Stimulated activated CD4-positive, alpha-beta T cell treated with anti-CD3 and anti-CD28 coated beads, Interleukin-2, amount 100 ng/mL, for 48 hours (primary cell): ENCODE measurements at places on chromosomes 6 and 20.

GRCh38 chr20:50426866-50427718 is 83.1 kb upstream of the PTPN1 start:
- DNase-seq: no peak

DNA sequence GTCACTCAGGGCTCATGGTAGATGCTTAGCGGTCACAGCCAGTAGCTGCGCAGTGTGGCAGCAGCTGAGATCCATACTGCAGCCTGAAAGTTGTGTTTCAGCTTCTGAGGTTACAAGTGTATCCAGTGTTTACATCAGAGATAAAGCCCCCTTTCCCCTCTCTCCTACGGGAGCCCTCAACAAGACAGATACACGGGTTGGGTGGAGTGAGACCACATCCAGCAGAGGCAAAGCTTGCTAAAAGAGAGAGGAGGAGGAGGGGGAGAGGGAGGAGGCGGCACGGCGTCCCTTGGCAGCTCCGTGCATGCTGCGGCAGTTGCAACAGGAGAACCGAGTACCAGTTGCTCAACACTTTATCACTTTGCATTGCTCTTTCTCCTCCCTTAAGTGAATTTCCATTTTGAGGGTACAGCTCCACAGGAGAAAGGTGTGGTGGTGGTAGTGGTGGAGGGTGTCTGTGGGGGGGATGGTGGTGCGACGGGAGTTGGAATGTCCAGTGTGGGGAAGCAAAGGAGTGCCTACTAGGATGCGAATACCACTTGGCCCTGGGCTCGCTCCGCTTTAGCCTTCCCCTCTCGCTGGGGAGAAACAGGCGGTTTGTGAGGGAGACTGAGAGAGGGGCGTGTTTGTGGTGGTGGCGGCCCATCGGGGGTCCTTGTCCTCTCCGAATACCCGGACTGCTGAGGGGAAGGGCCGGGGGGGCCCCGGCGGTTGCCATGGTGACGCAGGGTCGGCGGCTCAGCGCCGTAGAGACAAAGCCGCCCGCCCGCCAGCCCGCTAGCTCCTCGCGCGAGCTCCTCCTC is 405 bp upstream of the RNF182 start:
- no peak for DNase-seq

- no peak for DNase-seq
These were observed 447.0 kb downstream of the EYS start for GRCh38 chr6:65259982-65260381.

- DNase-seq: no peak
These were observed 175.7 kb upstream of the SULF2 start for GRCh38 chr20:47960769-47961541.

DNA sequence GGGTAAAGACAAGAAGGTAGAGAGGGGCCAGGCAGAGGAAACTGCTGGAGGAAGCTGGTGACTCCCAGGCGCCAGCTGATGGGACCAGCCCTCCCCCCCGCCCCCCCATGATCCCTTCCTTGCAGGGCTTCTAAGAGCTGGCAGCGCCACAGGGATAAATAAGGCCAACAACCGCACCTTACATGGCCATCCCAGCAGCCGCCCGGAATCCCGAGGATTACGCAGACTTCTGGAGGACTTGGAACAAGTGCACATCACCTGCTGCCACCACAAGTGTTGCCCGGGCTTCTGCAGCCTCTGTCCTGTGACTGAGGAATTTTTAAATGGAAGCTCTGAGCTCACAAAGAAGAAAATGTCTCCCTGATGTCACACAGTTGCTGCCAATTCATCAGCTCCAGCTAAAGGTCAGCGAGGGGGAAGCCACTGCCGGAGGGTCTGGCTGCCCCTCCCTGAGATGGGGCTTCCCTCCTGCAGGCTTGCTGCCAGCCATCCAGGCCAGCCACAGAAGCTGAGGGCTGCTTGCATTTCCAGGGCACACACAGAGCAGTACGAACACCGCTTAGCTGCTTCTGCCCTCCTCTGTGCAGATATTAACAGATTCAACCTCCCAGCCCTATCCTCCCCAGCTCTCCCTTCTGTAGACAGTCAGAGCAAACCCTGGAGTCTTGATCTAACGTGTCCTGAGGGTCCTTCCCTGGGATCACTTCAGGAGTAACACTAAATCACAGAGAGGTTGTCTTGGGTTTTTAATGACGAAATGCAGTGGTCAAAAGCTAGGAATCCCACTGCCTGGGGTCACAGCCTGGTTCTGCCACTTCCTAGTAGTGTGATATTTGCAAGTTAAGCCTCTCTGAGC is 38.6 kb upstream of the PIM1 start:
- DNase-seq: no peak

GRCh38 chr6:67680297-67680932 is 954.7 kb upstream of the ADGRB3 start:
- DNase-seq: no peak

DNA sequence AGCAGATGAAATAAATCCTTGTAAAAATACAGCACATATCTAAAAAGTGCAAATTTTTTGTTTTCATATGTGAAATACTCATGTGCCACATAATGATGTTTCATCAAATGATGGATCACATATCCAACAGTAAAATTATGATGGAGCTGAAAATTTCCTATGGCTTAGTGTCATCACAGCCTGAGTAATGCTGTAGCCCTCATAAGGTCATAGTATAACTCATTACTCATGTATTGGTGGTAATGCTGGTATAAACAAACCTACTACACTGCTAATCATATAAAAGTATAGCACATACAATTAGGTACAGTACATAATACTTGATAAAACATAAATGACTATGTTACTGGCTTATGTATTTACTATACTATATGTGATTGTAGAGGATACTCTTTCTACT is 12.9 kb downstream of the TSPYL1 start:
- no peak for DNase-seq
